Epithelial cell of proximal tubule (primary cell): ENCODE measurements at places on chromosomes 1 and 21. TPM values are rescaled to one million over a fixed set of nuclear protein-coding genes. Genes with fewer than 3 reads are reported as not detected.

- no peak for DNase-seq
Observed at GRCh38 chr21:45367402-45368351, 37.3 kb upstream of the COL18A1 start.

DNA sequence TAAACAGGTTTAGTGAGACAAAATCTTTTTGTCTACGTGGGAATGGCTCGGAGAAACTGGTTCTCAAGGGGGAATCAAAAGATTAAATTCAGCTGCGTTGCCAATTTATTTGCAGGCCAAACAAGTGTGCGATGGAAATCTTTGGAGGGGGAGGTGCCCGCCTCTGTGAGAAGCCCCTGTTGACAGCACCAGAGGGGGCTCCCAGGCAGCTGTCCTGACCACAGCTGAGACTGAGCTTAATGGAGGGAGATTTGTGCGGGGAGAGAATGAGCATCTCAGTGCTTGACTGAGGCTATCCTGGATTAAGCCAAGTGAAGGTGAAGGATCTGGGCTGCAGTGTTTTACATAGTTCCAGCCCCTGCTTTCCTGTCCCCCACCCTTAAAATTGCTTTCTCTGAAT lies 169.7 kb downstream of the ATG4C start:
- DNase-seq, result no peak

DNA sequence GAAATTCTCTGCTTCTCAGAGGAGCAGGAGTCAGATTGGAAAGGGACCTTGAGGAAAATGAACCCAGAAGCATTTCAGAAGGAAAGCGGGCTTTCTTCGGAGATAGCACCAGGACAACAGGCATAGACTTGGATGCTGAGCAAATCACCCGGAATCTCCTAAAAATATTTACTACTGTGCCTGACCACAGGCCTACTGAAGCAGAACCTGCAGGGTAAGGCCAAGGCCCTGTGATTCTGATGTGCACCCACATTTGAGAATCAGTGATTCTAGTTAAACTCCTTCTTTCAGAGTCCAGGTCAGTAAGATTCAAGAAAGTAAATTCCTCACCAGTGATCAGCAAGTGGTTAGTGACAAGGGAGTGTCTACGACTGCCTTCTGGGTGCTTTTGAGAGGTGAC lies 307.3 kb upstream of the DUSP10 start:
- DNase-seq, result no peak

TMEM82 gene
- not detected in 2 replicates for total RNA-seq

BCL10 gene
- total RNA-seq, result 49.2 and 87.9 TPM in 2 replicates
